ENCODE measurements at places on chromosomes 11 and 22.

GRCh38 chr11:47394322-47395222, 13.8 kb upstream of the SLC39A13 start:
- no peak for DNase-seq

DNA sequence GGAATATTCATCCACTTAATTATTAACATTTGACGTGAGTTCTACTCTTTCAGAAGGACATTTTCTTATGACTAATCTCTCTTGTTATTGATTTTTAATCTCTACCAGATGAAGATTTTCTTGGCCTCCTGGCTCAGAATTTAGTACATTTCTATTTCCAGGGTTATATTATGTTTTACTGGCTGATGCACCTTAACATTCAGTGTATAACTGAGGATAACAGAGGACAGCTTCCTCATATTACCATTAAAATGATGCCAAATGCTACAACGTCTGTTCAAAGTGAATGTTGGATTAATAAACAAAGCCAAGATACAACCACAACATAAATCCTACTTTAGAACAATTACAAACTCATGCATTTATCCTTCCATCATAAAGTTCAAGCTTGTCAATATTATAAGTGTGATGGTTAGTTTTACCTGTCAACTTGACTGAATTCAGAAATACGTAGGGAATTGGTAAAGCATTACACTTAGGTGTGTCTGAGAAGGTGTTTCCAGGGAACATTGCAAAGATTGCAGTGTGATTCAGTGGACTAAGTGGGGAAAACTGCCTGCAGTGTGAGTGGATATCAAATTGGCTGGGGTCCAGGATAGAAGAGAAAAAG, 485.2 kb downstream of the LRRC4C start:
- DNase-seq = no peak

DNA sequence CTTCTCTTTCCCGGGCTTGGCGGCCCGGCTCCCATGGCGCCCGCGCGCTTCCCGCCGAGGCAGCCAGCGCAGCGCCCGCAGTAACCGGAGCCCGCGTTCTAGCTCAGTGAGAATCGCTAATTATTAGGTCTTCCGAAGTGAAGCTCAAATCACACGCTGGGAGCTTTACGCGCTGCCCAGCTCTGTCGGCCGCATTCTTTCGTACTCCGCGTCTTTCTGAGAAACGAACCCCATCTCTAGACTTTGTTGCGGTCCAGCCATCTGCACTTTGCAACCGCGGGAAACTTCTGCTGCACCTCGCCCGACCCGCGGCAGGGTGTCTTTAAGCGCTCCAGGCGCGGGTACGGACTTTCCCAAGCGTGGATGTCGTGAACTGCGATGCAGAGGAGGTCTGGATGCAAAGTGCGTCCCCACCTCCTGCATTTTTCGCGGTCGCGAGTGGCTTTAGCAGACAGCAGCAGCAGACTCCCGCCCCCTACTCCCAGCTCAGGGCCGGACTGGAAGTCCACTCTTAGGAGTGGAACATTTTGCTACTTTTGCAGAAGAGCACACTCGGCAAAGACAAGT, 6.0 kb upstream of the PAX6 start:
- DNase-seq = no peak

DNA sequence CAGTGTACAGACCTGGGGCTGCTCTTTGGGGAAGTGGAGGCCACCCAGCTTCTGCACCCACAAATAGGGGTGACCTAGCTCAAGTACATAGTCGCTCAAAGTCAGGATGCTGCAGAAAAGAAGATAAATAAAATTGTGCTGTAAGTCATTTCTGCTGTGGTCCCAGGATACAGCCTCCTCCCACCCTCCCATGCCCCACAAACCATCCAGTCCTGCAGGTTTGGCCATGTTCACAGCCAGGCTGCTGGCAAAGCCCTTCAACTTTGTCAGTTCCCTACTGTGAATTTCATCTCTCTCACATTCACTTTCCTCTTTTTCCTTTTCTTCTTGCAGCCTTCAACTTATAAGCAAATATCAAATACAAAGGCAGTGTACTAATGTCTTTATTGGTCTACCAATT, 33.6 kb downstream of the THOC5 start:
- no peak for DNase-seq

- no peak for DNase-seq
Observed at GRCh38 chr11:118838905-118839553, 44.7 kb upstream of the CXCR5 start.

- DNase-seq = no peak
Observed at GRCh38 chr22:44131989-44132685, 48.6 kb upstream of the PARVG start.

DNA sequence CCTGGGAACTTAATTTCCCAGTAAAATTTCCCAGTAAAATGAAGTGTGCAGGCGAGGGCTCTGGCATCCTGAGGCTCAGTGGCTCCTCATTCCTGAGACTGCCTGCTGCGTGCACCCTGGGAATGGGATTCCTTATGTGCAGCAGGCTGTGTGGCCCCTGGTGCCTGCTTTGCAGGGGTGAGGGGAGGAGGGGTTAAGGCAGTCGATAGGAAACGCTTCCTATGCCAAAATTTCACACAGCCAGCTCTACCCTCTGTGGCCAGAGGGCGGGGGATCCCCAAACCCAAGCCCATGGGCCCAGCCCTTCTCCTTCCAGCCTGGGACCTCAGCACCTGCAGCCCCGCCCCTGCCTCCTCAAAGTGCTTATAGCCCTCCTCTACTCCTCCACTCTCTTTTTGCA, 12.1 kb upstream of the BAIAP2L2 start:
- no peak for DNase-seq

DNA sequence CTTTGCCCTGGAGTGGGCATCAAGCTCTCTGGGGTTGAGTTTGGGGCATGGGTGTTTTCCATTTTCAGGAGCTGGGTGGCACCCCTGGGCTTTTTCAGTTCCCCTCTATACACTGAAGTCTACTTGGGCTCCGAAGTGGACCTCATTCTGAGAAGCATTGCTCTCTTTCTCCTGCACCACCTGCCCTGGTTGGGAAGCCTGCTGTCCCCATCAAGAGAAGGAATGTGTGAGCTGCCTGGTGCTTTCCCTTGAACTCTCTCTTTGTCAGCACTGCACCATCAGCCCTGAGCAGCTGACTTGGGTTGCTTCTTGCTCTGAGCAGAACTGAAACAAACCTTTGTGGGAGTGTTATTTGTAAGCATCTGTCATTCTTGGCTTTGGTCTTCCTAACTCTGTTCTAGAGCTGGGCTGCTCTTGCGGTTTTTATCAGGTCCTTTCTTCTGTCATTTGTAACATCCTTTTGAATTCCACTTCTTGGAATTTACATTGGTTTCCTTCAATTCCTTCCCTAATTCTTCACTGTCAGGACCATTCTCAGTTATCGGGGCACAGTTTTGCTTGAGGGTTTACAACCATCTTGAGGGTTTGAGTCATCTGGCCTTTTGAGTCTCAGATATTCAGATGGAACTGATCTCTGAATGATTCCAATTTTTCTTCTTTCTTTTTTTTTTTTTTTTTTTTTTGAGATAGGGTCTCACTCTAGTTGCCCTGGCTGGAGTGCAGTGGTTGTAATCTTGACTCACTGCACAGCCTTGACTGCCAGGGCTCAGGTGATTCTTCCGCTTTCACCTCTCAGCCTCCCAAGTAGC, 20.5 kb downstream of the UBE2L3 start:
- DNase-seq = no peak

DNA sequence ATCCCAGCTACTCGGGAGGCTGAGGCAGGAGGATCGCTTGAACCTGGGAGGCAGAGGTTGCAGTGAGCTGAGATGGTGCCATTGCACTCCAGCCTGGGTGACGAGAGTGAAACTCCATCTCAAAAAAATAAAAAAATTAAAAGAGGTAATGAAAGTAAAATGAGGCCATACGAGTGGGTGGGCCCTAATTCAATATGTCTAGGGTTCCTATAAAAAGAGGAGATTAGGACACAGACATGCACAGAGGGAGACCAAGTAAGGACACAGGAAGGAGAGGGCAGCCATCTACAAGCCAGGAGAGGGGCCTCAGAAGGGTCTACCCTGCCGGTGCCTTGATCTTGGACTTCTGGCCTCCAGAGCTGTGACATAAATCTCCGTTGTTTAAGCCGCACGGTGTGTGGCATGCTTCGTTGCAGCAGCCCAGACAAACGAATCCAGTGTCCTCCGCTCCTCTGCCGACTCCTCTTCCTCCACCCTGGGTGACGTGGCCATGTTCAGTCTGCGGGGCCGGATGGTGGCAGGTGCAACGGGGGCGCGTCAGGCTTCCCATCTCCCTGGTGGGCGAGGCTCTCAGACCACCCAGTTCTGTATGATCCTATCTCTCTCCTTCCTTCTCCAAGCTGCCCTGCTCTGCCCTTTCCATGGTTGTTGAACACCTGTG, 51.6 kb upstream of the PARVG start:
- DNase-seq = no peak

DNA sequence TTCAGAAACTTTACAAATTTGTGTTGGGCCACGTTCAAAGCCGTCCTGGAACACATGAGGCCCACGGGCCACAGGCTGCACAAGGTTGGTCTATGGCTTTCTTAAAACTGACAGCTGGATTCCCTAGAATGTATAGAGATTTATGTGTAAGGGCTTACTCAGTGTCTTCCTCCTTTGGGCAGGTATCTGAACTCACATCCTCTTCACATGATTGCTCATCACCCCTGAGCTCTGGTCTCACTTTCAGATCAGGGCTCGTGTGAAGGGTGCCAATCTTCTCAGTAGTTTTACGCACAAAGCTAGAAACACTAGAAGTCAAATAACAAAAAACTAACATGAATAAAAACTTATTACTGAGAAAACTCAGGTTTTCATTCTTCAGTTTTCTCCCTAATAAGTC, 27.1 kb downstream of the HPS5 start:
- no peak for DNase-seq

DNA sequence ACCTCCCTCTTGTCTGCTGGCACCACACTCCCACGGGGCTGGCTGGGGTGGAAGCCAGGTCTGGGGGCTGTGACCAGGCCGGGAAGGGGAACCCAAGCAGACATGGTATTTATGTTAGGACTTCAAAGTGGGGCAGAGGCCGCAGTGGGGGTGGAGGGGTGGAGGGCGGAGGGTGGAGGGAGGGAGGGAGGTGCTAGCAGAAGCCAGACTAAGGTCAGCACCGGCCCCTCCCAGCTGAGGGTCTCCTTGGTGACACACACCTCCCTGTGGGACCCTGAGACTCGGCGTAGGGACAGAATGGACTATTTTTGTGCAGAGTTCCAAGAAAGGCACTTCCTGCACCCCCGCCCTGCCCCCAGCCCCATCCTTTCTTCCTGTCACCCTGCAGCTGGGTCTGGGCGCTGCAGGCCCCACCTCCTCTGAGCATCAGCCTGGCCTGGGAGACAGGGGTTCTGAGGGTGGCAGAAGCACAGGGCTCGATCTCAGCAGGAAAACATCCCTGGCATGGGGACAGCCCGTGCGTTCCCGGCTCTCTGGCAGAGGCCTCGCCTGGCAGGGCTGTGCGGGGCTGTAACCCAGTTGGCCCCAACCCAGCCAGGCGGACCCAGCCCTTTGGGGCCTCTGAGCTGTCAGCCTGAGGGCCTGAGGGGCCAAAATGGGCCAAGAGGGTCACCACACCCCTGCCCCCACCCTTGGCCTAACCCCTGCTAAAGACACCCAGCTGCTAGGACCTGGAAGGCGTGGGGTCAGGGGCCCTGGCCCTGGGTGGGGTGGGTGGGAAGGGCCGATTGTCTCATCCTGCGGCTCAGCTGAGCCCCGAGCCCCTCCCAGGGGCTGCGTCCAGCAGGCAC, 9.6 kb upstream of the CD248 start:
- no peak for DNase-seq

DNA sequence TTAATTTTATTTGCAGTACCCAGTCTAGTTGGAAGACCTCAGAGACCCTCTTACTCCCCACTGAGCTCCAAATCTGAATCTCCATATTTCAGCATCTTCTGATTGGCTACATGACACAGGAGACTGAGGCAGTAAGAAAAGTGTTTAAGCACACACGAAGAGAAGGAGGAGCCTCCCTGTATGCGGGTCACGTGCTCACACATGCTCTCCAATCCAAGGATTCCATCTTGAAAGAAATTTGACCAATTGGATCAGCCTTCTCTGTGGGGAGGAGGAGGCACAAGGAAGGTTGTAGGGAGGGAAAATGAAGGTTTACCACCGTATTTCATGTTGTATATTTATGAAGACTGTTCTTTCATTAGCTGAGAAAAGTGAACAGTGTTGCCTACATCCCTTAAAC, 1.2 kb downstream of the OR6T1 start:
- DNase-seq = no peak

DNA sequence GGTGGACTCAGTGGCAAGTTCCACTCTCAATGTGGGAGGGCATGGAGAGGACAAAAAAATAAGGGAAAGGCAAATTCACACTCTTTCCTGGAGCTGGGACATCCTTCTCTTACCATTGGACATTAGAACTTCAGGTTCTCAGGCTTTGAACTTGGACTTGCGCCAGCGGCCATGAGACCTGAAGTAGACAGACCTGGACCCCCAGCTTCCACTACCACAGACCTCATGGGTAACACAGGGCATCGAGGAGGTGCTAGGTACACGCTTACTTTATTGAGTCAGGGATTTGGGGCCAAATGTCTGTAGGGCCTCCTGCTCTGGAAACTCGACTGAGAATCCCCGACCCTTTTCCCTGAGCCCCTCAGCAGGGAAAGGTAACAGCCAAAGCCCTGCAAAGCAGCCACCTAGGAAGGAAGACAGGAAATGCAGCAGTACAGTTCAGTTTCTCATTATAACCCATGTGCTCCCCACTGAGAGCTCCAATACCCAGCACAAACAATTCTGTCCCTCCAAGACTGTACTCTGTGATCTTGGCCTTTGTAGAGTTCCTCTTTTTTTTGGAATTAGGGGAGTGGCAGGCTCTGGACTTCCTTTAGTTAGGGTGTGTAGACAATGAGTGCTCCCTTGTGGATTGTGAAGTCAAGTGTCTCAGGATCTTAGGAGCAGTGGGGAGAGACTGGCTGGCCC, 5.7 kb downstream of the CHRNA10 start:
- no peak for DNase-seq

DNA sequence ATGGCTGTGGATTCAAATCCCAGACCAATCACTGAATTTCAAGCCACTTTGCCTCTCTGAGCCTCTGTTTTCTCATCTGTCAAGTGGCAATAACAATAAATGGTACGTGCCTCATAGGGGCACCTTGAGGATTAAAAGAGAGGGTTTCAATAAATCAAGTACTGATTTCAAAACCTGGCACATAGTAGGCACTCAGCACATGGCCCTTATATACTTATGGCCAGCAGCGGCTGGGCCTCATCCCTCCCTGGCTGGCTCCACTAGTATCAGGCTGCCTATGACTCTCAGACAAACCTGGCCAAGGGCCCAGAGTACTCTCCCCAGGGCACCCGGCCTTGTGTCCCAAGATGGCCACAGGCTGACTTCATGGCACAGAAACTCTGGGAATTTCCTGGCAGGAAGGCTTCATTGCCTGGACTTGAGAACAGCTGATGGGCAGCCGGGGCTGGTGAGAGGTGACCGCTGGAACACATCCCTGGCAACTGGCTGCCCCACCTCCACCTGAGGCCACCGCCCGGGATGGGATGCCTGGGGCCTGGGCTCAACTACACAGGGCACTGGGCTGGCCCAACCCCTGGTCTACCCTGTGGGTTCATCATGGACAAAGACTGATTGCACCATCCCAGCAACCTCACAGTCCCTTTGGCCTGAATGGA, 3.4 kb downstream of the FADS3 start:
- DNase-seq = no peak

DNA sequence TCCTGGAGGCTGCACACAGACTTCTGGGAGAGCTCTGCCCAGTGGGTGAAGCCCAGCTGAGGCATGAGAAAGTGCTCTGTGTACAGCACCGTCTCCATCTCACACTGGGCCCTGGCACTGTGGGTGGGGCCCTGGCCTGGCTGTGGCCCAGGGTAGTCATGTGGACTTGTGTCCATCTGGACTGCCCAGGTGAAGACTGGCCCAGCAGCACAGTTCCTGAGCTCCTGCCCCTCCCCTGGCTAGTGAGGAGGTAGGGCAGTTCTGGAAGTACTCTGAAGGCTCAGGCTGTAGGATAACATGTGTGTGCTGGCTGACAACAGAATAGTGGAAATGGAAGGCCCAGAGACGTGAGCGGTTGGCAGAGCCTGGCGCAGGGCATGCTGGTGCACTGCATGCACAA, 35.4 kb downstream of the RSPH14 start:
- DNase-seq = no peak

All from WERI-Rb-1 (cell line).